Activated CD4-positive, alpha-beta T cell treated with anti-CD3 and anti-CD28 coated beads, Interleukin-2, amount 50 U/mL, for 24 hours (primary cell): ENCODE measurements at places on chromosomes 7 and 10.

DNA sequence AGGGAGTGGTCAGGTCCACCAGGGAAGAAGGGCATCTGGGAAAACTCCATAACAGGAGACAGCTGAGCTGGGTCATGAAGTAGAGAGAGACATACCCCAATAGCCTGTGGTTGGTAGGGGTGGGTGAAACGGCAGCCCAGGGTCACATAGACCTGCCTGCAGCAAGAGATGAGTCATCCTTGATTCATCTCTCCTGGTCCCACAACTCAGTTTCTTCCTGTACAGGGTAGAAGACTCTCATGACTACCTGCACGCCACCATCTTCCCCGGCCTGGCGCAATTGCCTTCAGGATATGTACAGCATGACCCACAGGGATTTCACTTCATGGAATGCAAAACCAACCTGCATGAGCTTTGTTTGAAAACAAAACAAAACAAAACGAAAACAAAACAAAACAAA, 45.1 kb upstream of the ADAM12 start:
- no peak for DNase-seq

- no peak for DNase-seq
Observed at GRCh38 chr10:128624656-128625530, 498.7 kb upstream of the MKI67 start.

- no peak for DNase-seq
Observed at GRCh38 chr7:159144758-159145489, at the start of gene VIPR2. Gene VIPR2 (minus strand): TSS chr7:159144867. CDS start chr7:159144771, 96 bp downstream.

GRCh38 chr7:36157527-36158320, 4.7 kb downstream of the EEPD1 start:
- DNase-seq: no peak

- DNase-seq: no peak
Observed at GRCh38 chr7:94040254-94040653, 36.1 kb upstream of the BET1 start.

DNA sequence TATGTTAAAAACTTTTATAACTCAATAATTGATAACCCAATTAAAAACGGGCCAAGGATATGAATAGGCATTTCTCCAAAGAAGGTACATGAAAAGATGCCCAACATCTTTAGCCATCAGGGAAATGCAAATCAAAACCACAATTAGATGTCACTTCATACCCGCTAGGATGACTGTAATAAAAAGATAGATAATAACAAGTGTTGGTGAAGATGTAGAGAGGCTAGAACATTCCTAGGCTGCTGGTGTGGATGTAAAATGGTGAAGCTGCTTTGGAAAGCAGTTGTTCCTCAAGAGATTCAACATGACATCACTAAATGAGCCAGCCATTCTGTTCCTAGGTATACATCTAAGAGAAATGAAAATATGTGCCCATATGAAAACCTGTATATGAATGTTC, 35.6 kb downstream of the CAMK1D start:
- DNase-seq: no peak

DNA sequence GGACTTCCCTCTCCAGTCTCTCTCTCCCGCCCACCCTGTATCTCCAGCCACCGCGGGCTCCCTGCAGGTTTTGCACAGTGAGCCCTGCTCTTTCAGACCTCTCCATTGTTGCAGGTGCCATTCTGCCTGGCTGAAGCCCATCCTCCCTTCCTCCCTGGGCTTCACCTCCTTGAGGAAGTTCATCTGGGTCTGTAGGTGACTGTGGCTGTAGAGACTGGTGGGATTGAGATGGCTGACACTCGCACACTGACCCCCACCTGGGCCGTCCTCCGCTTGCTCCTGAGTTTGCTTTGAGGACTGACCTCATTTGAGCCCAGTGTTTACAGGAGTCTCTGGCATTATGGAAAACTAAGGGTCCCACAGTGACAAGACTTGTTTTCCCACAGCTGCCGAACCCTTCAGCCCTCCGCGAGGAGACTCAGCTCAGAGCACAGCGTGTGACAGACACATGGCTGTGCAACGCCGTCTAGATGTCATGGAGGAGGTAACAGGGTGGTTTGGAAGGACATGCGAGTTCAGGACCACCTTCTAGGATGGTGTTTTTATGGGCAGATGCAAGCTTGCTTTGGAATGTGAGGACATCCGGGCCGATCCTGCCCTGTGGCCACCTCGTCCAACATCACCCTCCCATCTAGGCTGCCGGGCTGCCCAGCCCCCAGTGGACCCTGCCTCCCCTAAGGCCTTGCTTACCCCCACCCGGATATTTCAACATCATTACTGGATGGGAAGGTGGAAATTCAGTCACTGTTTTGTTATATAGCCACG, 9.3 kb downstream of the PLAC9 start:
- no peak for DNase-seq

GRCh38 chr7:3649250-3649649, 348.2 kb downstream of the SDK1 start:
- no peak for DNase-seq

GRCh38 chr7:18762189-18762588, 266.6 kb downstream of the HDAC9 start:
- DNase-seq: no peak
